Fibroblast of the aortic adventitia (primary cell): ENCODE measurements at places on chromosomes 5 and 9.

GRCh38 chr5:178196986-178197385 is 7.3 kb upstream of the HNRNPAB start:
- no peak for DNase-seq

DNA sequence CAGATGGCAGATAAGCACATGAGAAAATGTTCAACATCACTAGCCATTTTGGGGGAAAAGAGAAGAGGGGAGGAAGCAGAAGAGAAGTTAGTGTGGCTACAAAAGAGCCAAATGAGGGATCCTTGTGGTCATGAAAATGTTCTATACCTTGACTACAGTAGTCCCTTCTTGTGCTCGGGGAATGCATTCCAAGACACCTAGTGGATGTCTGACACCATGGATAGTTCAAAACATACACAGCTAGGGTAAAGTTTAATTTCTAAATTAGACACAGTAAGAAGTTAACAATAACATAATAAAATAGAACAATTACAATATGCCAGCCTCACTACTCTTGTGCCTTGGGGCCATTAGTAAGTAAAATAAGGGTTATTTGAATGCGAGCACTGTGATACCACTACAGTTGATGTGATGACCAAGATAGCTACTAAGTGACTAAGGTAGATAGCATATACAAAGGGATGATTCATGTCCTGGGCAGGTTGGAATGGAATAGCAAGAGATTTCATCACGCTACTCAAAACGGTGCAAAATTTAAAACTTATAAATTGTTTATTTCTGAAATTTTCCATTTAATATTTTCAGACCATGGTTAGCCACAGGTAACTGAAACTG is 344.1 kb downstream of the NR2F1-AS1 start:
- peak; percentile 14 for DNase-seq

- DNase-seq: peak; percentile 75
Observed at GRCh38 chr5:159106569-159107282, 7.0 kb upstream of the EBF1 start.

- peak; percentile 78 for DNase-seq
Observed at GRCh38 chr5:169753795-169754194, 116.7 kb downstream of the DOCK2 start.

- no peak for DNase-seq
Observed at GRCh38 chr9:128735373-128735772, 11.4 kb upstream of the ZDHHC12 start.

DNA sequence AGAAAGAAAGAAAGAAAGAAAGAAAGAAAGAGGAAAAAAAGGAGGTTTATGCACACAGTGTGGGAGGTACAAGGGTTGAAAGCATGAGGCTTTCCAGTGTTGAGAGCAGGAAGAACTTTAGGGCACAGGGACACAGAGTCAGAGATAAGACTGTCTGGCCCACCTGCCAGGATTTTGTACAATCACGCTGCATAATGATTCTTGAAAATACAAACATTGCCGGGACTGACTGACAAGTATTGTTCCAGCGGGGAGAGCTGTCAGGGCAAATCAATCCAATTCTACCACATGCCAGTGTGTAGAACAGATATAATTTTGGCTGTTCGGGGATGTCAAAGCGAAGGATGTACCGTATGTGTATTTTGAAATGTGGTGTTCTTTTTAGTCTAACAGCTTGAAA is 254.7 kb downstream of the NTRK2 start:
- DNase-seq: no peak

DNA sequence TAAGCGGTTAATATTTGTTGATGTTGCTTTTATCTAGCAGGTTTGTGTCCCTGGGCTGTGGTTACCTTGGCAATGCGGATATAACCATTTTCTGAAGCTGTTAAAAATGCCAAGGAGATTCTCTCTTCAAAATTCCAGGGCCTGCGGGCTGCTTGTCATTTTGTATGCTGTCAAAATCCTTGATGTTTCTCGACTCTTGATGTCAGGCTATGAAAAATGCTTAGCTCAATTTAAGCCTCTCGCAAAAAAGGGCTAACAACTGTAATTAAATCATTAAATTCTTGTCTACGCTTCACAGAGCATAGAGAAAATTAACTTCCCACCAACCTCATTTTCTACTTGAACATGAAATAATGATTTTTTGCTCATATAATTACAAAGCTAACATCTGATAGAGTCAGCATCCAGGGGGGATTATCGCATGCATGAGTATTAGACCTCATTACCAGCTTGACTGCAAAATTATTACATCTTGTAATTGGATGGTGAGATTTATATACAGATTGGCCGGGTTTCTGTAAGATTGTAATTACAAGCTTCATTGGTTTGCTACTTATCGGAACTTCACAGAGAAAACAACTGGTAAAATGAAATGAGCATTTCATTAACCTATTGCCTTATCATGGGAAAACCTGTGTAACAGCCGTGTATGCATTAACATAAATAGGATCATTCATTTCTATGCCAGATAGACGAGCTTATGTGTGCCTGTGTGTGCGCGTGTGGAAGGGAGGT is 83.1 kb upstream of the IRX1 start:
- DNase-seq: no peak

DNA sequence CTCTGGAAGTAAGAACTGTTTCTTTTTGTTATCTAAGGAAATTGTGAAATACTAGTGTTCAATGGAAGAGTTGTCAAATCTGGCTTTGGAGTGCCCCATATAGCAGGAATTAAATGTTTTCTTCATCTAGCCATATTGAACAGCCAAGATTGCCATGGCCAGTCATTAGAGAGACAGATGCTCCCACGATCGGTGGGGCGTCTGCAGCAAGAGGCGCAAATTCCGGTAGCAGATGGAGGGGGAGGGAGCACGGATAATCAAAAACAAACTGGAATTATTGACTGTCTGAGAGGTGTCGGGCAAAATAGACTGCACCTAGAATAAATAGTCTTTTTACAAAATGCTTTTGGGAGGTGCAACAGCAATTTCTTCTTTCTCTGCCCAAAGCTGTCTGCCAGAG is 139.1 kb upstream of the FSTL4 start:
- no peak for DNase-seq

DNA sequence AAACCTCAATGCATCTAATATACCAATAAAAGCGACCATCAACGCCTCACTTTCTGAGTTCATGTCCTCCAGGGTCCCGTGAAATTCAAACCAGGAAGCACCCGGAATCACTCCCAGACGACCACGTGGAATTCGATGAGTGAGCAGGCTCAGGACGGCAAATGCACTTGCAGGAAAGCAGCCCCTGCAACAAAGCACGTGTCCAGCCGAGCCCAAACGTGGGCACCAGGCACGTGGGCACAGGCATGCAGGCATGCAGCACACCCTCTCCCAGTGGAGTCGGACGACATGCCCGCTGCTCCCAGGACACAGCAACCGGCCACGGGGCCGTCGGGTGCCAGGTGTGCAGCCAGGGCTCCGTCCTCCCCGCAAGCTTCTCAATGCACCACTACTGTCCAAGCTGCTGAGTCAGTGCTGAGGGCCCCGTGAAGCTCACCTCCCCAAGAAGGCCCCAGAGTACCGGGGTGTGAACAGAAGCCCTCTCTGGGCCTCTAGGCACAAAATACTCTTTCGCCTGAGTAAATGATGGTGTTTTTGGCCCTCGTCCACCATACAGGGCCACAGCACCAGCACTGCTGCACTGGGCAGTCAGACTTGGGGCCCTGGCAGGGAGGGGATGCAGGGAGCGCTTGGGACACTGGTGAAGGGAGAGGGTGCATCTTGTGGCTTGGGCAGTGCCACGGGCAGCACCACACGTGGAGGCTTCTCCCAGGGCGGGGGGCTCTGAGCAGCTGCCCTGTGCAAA is 87.6 kb downstream of the VAV2 start:
- DNase-seq: peak; percentile 7

GRCh38 chr5:2295476-2295875 is 412.8 kb upstream of the IRX4 start:
- DNase-seq: no peak

- peak; percentile 63 for DNase-seq
Observed at GRCh38 chr5:34857161-34857560, 18.2 kb downstream of the TTC23L start.

DNA sequence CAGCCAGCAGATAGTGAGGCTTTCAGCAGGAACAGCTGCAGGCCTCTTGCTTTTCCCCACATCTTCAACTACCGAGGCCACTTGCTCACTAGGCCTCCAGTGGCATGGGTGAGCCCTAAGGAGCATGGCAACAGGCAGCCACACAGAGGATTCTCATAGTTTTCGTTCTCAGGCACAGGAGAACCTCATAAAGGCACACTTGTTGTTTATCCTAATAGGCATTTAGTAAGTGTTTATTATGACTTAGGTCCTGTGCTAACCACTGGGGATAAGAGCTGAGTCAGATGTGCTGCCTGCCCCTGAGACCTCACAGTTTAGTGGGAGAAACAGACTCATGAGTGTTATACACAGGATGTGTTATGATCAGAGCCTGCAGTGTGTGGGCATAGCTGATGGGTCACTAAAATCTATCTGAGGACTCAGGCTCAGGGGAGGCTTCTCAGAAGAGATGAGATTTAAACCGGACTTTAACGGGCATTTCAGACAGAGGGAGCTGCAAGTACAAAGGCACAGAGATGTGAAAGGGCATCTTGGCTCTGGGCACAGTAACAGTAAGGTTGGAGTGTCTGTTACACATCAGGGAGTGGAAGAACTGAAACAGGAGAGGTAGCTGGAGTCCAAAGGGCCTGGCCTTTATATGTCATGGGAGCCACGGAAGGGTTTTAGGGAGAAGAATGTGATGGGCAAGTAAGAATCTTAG is 21.0 kb upstream of the HEMGN start:
- DNase-seq: peak; percentile 13

DNA sequence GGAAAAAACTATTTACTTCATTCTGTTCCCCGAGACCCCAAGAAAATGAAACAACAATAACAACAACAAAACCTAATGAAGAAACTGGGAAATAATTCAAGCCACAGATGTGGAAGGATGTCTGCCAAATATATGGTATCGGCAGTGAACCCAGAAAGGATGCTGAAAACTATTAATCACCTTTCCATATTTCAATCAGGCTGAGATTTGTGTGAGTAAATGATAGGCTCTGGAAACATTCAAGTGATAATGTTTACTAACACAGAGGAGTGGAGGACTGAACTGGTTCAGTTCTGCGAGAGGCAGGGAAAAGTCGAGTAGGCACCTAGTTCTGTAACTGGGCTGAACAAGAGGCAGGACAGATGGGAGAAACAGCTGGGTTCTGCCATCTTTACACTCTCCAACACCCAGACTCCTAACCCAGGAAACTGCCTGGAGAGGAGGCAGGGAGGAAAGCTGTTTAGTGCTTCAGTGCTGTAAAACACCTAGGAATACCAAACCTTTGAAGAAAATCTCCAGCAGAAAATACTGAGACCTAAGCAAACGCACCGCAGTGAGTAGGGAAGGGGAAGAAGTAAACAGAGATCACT is 96.8 kb upstream of the GNA14 start:
- no peak for DNase-seq

DNA sequence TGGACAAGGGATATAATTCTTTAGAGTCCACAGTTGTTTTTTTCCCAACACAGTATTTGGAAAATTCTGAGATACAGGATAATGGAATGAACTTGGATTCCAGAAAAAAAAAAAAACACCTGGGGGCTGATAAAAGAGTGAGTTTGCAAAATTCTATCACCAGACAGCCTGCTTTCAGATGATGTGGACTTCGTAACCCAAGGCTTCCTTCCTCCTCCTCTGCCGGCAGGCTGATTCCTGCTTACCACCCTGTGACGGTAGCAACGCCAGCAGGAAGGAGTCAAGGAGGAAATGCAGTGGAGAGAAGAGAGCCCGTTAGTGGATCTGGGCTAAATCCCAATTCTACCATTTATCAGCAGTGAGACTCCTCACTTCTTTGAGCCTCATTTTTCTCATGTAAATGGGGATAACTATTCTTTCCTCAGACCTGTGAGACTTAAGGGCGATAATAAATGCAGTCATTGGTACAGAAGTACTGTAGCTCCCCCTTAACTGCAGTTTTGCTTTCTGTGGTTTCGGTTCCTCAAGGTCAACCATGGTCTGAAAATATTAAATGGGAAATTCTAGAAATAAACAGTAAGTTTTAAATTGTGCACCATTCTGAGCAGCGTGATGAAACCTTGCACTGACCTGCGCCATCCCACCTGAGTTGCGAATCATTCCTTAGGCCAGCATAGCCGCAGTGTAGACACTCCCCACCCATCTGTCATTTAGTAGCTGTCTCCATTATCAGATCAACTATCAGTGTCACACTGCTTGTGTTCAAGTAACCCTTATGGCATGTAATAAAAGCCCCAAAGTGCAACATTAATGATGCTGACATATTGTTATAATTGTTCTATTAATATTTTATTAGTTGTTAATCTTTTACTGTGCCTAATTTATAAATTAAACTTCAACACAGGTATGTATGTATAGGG is 71.4 kb downstream of the DCP2 start:
- DNase-seq: no peak

DNA sequence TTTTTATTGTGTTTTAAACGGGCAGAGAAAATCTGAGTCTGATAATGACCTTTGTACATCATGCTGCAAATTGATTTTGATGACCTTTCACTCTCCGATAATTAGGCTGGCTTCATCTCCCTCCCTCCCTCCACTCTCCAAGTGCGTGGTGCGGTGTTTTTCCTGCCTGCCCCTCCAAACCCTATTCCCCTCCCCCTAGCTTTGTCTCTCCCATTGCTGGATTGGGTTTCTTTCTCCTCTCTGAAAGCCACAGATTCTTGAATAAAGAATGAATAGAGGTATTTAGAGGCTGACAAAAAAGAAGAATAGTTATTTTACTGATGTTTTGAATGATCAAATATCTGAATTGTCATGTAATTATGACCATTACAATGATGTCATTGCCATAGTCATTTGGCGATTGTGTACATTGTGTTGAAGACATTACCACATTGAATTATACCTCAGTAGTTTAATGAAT is 571.1 kb upstream of the ZNF608 start:
- no peak for DNase-seq

DNA sequence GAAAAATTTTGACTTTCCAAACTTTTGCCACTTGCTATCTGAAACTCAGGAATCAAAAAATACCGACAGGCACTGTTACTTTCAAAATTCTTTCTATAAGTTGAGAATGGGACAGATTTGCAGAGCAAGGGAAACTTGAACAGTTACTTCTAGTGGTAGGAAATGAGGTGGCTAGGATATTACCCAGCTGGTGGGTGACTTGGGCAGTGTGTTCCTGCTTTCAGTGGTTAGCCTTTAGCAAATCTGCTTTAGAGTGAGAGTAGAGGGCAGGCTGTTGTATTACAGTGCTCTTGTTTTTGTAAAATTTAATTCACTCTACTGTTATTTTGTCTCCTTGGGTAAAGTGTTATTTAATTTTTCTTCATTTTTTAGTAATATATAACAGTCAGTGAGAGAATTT is 40.2 kb upstream of the ROPN1L start:
- DNase-seq: no peak

GRCh38 chr5:91139572-91140200 is 243.4 kb downstream of the ARRDC3 start:
- no peak for DNase-seq

- DNase-seq: no peak
Observed at GRCh38 chr9:107094370-107094769, 188.7 kb upstream of the RAD23B start.

GRCh38 chr9:131031005-131031641 is 22.1 kb downstream of the LAMC3 start:
- DNase-seq: no peak
